ENCODE measurements at places on chromosomes 11 and 22.

DNA sequence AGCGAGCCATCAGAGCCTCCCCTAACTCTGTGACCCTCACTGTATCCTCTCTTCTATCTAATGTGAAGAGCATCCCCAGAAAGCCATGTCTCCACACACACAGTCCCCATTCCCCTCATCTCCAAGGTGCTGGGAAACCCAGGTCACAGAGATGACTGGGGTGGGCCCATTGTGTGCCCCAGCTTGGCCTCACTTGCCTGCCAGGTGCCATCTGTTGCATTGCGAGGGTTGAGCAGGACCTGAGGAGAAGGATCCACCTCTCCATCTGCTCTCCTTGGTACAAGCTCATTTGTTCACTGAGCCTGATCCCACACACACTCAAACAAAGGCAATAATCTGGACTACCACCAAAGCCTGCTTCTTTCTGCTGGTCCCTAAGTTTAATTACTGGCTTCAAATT is 118.8 kb downstream of the SPATA19 start:
- no peaks in the 10 kb centered on the region for H3K36me3 ChIP-seq
- H3K4me3 ChIP-seq: no peak overlapping the region
- H3K27me3 ChIP-seq: no peaks in the 10 kb centered on the region
- no peak overlapping the region for H3K27ac ChIP-seq
- DNase-seq: no peak
- H3K4me1 ChIP-seq: no peaks in the 10 kb centered on the region

GRCh38 chr11:1935156-1936071 is 11.7 kb upstream of the MRPL23 start:
- H3K4me1 ChIP-seq: peaks cover 6% of the 10 kb centered on the region
- H3K36me3 ChIP-seq: no peaks in the 10 kb centered on the region
- peaks cover 19% of the 10 kb centered on the region for H3K27me3 ChIP-seq
- H3K4me3 ChIP-seq: no peak overlapping the region
- H3K27ac ChIP-seq: no peak overlapping the region

GRCh38 chr11:60923800-60924109 is 505 bp upstream of the TMEM132A start:
- peak overlapping the region; percentile 21 for H3K4me3 ChIP-seq
- peaks cover 12% of the 10 kb centered on the region for H3K4me1 ChIP-seq
- H3K27me3 ChIP-seq: peaks cover 32% of the 10 kb centered on the region
- no peak for DNase-seq

DNA sequence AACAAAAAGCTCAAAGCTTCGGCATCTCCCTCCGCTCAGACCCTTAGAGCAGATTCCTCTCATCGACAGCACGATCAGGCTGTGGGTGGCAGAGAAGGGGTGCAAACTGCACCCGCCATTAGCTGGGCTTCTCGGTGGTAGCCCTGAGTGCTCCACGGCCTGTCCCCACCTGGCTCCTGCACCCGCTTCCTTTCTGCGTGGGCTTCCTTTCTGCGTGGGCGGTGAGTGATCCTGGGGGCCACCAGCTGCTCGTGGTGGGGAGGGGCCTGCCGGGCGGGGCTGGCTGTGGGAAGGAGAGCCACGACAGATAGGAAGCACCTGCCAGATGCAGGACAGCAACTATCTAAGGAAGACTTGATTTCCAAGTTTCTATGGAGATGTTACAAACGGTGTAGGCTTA is 55.0 kb downstream of the BRD1 start:
- H3K27me3 ChIP-seq: no peaks in the 10 kb centered on the region
- no peak overlapping the region for H3K4me3 ChIP-seq
- H3K36me3 ChIP-seq: peaks cover 16% of the 10 kb centered on the region
- H3K27ac ChIP-seq: no peak overlapping the region
- peaks cover 12% of the 10 kb centered on the region for H3K4me1 ChIP-seq

- H3K4me1 ChIP-seq: peaks cover 95% of the 10 kb centered on the region
- DNase-seq: no peak
- H3K4me3 ChIP-seq: peak overlapping the region; percentile 67
- peaks cover 90% of the 10 kb centered on the region for H3K36me3 ChIP-seq
- H3K27me3 ChIP-seq: no peaks in the 10 kb centered on the region
- peak overlapping the region; percentile 95 for H3K27ac ChIP-seq
Measured at GRCh38 chr11:128483211-128483788, 104.1 kb downstream of the ETS1 start.

- H3K27me3 ChIP-seq: peaks cover 14% of the 10 kb centered on the region
- DNase-seq: no peak
- no peak overlapping the region for H3K27ac ChIP-seq
- H3K4me3 ChIP-seq: no peak overlapping the region
- no peaks in the 10 kb centered on the region for H3K4me1 ChIP-seq
Measured at GRCh38 chr11:8373519-8374432, 110.1 kb upstream of the LMO1 start.

DNA sequence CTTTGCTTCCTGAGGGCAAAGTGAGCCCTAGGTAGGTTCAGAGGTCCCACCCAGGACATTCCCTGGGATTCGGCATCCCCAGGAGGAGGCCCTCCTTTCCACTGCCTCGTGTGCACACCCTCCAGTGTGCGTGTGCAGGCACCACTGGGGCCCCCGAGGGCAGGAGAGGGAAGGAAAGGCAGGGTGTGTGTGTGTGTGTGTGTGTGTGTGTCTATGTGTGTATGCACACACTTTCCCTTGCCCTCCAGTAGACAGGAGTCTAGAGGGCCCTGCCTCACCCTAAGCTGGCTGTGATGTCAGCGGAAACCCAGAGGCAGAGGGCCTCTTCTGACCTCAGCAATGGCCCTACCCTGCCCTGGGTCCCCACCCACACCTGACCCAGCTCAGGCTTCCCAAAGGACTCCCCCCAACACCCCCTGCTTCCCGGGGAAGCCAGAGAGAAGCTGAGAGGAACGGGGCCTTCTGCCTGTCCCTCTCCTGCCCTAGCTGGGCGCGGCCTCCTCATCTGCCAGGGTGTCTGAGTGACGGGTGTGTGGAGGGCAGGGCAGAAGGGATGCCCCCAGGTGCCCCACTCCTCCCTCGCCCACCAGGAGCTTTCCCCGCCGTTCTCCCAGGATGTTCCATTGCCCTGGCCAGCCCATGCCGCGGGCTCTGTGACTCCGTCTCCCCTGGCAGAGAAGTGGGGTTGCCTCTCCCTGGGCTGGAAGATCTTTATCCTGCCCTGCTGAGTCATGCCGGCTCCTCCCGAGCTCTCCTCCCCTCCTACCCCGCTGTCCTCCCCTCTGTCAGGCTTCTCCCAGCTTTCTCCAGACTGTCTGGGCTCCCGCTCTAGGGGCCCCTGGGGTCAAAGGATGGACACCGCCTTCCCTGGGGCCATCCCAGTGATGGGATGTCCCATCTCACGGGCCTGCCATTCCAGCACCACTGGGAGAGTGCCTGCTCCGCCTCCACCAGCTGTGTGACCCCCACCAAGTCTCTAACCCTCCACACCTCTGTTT is 6.0 kb upstream of the CLCF1 start:
- H3K4me1 ChIP-seq: peaks cover 13% of the 10 kb centered on the region
- no peaks in the 10 kb centered on the region for H3K36me3 ChIP-seq
- DNase-seq: no peak
- H3K27me3 ChIP-seq: peaks cover 45% of the 10 kb centered on the region

- H3K4me1 ChIP-seq: peaks cover 9% of the 10 kb centered on the region
- no peak for DNase-seq
- no peaks in the 10 kb centered on the region for H3K27me3 ChIP-seq
- H3K4me3 ChIP-seq: no peak overlapping the region
- H3K36me3 ChIP-seq: peaks cover 3% of the 10 kb centered on the region
- H3K27ac ChIP-seq: no peak overlapping the region
Measured at GRCh38 chr11:75031224-75031753, 42.6 kb downstream of the NEU3 start.

DNA sequence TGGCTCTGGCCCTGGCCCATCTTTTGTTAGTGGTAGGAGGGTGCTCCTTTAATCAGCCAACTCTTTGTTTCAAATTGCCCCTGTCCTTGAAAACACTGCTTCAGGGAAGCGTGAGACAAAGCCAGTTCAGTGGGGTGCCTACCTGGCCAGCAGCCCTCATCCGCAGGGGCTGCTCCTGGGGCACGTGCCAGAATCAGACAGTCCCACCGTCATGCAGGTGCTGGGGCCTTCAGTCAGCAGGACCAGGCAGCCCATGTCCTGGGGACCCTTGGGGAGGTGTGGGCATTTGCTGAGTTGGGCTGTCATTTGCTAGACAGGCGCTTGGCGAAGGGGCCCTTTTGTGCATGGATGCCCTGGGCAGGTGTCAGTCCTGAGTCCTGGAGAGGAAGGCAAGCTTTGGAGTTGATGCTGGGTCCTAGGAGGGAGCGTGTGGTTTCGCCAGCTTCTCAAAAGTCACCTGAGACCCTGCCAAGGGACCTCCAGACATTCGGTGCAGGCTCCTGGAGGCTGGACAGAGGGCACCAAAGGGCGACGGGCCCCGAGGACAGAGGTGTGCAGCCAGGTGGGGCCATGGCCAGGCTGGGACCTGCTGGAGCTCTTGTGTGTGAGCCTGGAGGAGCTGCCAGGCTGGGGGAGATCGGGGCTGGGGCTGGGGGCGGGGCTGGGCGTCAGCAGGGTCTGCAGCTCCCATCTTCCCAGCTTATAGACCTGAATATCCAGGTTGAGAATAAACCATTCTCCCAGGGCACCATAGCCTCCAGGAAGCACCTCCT is 15.0 kb upstream of the RTN4R start:
- H3K4me1 ChIP-seq: peaks cover 2% of the 10 kb centered on the region
- H3K27me3 ChIP-seq: no peaks in the 10 kb centered on the region
- no peak for DNase-seq
- no peaks in the 10 kb centered on the region for H3K36me3 ChIP-seq
- no peak overlapping the region for H3K4me3 ChIP-seq

- no peak for DNase-seq
- no peaks in the 10 kb centered on the region for H3K27me3 ChIP-seq
Measured at GRCh38 chr11:69495441-69496201, 14.2 kb downstream of the LINC01488 start.

DNA sequence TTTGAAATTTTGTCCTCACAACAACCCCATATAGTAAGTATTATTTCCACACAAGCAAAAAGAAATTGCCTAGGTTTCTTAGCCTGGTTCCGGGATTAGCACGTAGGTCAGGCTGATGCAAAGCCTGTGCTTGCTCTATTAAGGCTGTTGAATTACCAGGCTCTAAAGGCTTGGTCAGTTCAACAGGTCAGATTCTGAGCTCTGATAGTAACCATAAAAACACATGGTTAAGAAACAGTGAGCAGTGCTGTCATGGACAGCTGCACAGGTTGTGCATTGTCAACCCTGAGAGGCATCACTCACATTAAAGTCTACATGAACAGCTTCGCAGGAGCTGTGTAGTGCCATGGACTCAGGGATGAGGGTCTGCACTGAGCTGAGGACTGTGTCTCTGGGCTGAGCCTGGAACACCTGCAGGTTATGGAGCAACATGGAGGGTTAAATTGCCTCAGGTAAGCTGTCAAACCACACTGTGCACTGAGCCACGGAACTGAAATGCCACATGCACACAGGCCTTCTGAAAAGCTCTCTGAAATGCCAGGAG is 98.0 kb downstream of the PIWIL4 start:
- peaks cover 4% of the 10 kb centered on the region for H3K4me1 ChIP-seq
- peaks cover 25% of the 10 kb centered on the region for H3K27me3 ChIP-seq
- no peak for DNase-seq
- no peak overlapping the region for H3K27ac ChIP-seq
- H3K36me3 ChIP-seq: no peaks in the 10 kb centered on the region
- no peak overlapping the region for H3K4me3 ChIP-seq

DNA sequence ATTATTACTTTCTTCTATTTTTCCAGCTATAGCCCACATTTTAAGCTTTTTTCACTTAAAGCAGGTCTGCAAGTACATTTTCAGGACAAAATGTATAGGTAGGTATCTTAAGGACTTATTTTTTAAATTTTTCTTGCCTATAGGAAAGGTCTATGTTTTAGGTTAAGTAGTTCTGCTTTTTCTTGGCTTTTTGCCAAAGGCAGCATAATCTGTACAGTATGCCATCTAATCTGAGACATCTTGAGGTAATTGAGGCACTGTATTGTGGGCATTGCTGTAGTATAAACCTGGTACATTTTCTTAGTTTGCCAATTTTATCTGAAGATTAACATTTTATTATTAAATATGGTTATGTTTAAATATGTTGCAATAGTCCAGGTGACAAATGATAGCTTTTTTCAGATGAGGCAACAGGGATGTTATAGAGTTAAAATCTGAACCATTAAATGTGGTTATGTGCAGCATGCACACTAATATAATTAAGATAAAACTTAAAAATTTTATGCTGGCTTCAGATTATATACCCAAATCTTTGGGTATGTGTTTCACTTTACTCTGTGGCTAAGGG is 42.9 kb downstream of the QSER1 start:
- H3K4me3 ChIP-seq: no peak overlapping the region
- no peak for DNase-seq
- no peak overlapping the region for H3K27ac ChIP-seq
- peaks cover 63% of the 10 kb centered on the region for H3K36me3 ChIP-seq
- H3K4me1 ChIP-seq: peaks cover 16% of the 10 kb centered on the region
- H3K27me3 ChIP-seq: no peaks in the 10 kb centered on the region

DNA sequence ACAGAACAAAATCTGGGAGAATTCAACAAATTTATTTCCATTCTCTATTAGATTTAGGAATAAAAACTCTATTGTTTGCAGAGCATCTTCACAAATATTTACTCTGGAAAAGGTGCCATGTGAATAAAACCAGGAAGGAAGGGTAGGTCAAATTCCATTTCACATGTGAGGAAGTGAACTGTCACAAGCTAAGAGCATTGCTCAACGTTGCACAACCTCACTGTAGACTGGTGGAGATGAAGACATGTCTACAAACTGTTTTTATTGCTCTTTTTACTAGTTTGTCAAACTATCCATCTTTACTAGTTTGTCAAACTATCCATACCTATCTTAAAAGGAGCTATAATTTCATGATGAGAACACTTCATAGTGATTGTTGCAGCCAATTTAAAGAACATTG is 236.4 kb downstream of the CNTN5 start:
- no peaks in the 10 kb centered on the region for H3K4me1 ChIP-seq
- no peaks in the 10 kb centered on the region for H3K36me3 ChIP-seq
- H3K4me3 ChIP-seq: no peak overlapping the region
- no peak overlapping the region for H3K27ac ChIP-seq

- DNase-seq: no peak
- peak overlapping the region; percentile 87 for H3K27ac ChIP-seq
- H3K27me3 ChIP-seq: no peaks in the 10 kb centered on the region
- peaks cover 5% of the 10 kb centered on the region for H3K36me3 ChIP-seq
Measured at GRCh38 chr11:2400762-2401435, 349 bp downstream of the TSSC4 start.

- no peak overlapping the region for H3K4me3 ChIP-seq
- no peak for DNase-seq
Measured at GRCh38 chr11:133383689-133384088, 148.6 kb downstream of the OPCML start.

DNA sequence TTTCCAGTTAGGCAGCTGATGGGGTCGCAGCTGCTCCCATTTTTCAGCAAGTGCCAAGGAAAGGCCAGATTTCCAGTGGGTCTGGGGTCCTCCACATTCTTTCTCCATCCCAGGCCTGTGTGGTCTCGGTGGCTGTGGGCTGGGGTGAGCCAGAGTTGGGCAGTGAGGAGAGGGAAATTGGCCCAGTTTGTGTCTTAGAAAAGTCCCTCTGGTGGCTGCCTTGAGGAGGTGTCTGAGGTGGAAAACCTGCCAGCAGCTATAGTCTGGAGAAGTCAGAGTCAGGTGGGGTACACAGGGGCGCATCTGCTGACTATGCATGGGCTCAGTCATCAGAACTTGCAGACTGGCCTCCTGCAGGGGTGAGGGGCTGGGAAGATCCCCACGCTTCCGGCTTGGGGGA is 30.5 kb downstream of the MRGPRD start:
- no peak overlapping the region for H3K27ac ChIP-seq
- H3K36me3 ChIP-seq: no peaks in the 10 kb centered on the region
- H3K4me1 ChIP-seq: peaks cover 1% of the 10 kb centered on the region
- no peak for DNase-seq
- H3K4me3 ChIP-seq: no peak overlapping the region
